ENCODE measurements at places on chromosomes 3 and 15.

GRCh38 chr15:26771168-26771567 lies 1.7 kb downstream of the GABRB3 start:
- no peak overlapping the region for H3K4me3 ChIP-seq
- H3K36me3 ChIP-seq, result no peaks in the 10 kb centered on the region
- H3K4me1 ChIP-seq, result peaks cover 8% of the 10 kb centered on the region

DNA sequence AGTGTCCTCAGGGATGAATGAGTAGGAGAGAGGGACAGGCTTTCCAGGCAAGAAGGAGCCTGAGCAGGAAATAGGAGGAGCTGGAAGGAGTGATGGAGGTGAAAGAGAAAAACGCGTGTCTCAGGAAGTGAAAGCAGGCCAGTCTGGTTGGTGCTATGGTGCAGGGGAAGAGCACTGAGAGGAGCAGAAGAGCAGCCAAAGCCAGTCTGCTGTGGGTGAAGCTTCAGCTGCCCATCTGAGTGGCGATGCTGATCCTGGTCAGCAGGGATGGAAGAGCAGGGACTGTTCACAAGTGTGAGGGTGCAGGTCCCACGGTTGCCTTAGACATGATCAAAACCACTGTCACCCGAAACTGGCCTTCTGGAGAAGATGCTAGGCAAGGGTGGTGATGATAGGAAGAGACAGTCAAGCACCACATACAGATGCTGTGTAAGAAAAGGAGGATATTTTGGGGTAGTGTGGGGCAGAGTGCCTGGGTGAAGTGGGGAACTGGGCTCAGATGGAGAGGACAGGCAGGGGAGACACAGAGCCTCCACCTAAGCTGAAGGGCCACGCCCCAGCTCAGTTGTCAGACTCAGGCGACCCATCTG lies 5.5 kb upstream of the KY start:
- DNase-seq, result no peak
- H3K4me1 ChIP-seq, result peaks cover 7% of the 10 kb centered on the region
- no peaks in the 10 kb centered on the region for H3K36me3 ChIP-seq
- no peak overlapping the region for H3K27ac ChIP-seq

GRCh38 chr3:123337226-123337625 lies 111.7 kb downstream of the ADCY5 start:
- no peaks in the 10 kb centered on the region for H3K4me1 ChIP-seq
- H3K27me3 ChIP-seq, result no peaks in the 10 kb centered on the region
- no peak overlapping the region for H3K4me3 ChIP-seq

DNA sequence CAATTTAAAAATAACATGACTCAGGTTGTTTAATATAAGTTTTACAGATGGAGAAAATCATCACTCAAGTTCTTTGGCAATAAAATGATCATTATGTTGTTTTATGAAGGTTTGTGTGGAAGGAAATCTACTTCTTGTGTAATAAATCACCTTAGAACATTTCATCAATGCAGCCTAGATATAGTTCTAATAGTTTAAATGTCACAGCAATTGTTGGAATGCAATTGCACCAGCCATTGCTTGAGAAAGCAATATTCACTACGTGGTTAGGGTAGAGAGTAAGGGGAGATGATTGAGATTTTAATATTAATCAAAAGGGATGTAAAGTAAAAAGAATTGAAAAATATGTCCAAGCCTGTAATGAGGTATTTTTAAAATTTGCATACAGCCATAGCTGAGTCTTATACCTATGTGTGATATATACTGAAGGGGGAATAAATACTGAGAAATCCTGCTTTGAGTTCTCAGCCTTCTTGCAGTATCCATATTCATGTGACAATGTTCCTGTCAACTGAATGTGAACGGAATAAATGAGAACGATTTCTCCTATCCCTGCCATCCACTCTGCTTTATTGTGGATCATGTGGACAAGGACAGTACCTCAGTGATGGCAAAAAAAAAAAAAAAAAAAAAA lies 257.9 kb downstream of the OTOL1 start:
- no peak overlapping the region for H3K27ac ChIP-seq
- no peaks in the 10 kb centered on the region for H3K4me1 ChIP-seq
- no peak for DNase-seq
- H3K4me3 ChIP-seq, result no peak overlapping the region

- no peaks in the 10 kb centered on the region for H3K36me3 ChIP-seq
- H3K27me3 ChIP-seq, result no peaks in the 10 kb centered on the region
- H3K27ac ChIP-seq, result no peak overlapping the region
- H3K4me1 ChIP-seq, result no peaks in the 10 kb centered on the region
These were observed 13.2 kb upstream of the LARP6 start for GRCh38 chr15:70866982-70867641.

GRCh38 chr3:154095832-154096421 lies 25.3 kb upstream of the ARHGEF26 start:
- no peak for DNase-seq
- H3K27me3 ChIP-seq, result no peaks in the 10 kb centered on the region
- no peaks in the 10 kb centered on the region for H3K36me3 ChIP-seq
- no peak overlapping the region for H3K27ac ChIP-seq
- H3K4me3 ChIP-seq, result no peak overlapping the region

DNA sequence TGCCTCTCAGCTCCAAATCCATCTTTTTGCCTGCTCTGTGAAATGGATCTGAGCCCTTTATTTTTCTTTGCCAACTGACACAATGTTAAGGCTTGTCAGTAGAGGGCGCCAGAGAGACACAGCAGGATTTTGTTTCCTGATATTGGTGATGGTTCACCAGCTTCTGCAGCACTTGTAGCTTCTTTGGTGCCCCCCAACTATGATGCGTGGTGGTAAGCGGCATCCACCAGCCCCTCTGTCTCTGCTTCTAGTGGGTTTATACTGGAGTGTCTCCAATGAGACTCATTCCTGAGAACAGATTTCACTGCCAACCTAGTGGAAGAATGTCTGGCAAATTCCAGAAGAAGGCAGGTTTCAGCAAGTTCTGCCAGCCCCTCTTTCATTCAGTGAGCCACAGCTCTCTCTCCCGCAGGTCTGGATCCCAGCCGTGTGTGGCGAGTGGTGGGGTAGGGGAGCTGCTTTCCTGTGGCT lies 471.9 kb upstream of the FRG2C start:
- no peaks in the 10 kb centered on the region for H3K27me3 ChIP-seq
- H3K4me3 ChIP-seq, result no peak overlapping the region
- H3K27ac ChIP-seq, result no peak overlapping the region
- DNase-seq, result no peak

DNA sequence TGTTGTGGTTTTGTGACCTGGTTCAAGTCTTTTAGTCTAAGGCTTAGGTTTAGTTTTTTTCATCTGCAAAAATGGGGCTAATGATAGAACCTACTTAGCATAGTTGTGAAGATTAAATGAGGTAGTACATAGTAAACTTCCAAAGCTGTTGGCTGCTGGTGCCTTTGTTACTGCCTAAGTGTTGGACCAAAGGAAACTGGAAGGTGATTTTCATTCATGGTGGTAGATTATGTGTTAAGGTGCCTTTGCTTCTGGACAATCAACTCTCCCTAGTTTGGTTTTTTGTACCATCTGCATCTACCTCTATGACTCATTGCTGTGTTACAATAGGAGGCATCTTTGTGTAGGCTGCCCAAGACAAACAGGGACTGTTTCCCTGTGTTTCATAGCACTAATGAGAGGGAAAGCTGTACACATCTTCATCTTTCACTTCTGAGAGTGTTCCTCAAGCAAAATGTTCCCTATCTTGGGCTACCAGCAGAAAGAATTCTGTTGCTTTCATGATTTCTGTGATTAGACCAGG lies 3.2 kb downstream of the MAP2K1 start:
- H3K4me1 ChIP-seq, result peaks cover 48% of the 10 kb centered on the region
- DNase-seq, result no peak
- H3K27me3 ChIP-seq, result no peaks in the 10 kb centered on the region
- no peak overlapping the region for H3K4me3 ChIP-seq
- no peak overlapping the region for H3K27ac ChIP-seq

DNA sequence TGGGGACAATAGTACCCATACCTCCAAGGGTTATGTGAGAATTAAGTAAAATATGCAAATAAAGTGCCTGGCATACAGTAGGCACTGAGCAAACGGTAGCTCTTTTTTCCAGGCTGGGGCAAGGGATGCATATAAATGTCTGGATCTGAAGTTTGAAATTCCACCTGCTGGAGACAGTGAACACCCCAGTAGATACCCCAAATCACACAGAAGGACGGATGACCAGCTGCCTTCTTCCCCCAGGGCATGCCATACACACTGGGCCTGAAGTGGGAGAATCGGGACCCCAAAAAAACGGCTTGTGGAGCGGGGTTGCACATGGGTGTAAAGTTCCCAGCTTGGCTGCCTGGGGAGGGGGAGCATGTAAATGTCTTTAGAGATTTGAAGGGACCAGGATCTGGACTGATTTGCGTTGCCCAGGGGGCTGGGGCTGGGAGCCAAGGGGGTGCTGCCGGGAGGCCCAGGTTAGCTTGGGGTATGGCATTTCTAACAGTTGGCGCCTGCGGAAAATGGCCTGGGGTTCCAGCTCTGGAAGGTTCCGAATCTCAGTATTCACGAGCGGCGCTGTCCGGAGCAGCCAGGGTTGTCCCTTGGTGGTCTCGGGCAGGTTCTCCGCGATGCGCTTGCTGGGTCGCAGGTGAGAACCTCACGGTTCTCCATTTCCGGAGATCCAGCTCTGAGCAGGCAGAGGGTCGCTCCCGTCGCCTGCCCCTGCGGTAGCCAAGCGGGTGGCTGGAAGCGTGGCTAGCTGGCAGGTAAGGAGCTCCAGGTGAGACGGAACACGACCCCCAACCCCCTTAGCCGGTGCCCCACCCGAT lies 42.6 kb upstream of the POLG start:
- no peaks in the 10 kb centered on the region for H3K36me3 ChIP-seq
- H3K4me3 ChIP-seq, result no peak overlapping the region
- no peak for DNase-seq
- H3K27ac ChIP-seq, result no peak overlapping the region

DNA sequence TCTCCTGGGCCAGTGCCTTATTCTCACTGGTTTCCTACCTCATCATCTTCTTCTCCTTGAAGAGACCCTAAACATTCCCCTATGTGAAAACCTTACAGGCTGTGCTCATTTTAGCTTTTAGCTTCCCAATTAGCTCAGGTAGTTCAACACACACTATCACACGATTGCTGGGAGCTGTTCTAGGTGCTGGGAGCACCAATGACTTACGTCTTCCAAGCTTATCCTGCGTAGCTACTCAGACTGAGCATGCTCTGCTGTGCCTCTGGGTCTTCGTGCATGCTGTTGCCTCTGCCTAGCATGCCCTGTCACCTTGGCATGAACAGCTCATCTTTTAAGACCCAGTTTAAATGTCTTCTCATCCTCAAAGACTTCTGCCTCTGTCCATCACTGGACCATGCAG lies 55.7 kb upstream of the APEH start:
- H3K27me3 ChIP-seq, result no peaks in the 10 kb centered on the region
- no peak overlapping the region for H3K27ac ChIP-seq
- DNase-seq, result no peak
- no peak overlapping the region for H3K4me3 ChIP-seq

GRCh38 chr3:107562969-107563529 lies 40.3 kb downstream of the BBX start:
- no peak overlapping the region for H3K27ac ChIP-seq
- H3K36me3 ChIP-seq, result no peaks in the 10 kb centered on the region
- no peaks in the 10 kb centered on the region for H3K4me1 ChIP-seq

GRCh38 chr3:46154311-46154710 lies 53.8 kb downstream of the CCR1 start:
- H3K4me1 ChIP-seq, result peaks cover 7% of the 10 kb centered on the region
- H3K4me3 ChIP-seq, result no peak overlapping the region
- DNase-seq, result no peak

- no peaks in the 10 kb centered on the region for H3K36me3 ChIP-seq
- H3K4me1 ChIP-seq, result peaks cover 6% of the 10 kb centered on the region
- H3K4me3 ChIP-seq, result no peak overlapping the region
- H3K27ac ChIP-seq, result no peak overlapping the region
These were observed 63.3 kb upstream of the RGMA start for GRCh38 chr15:93152360-93152759.

- no peak for DNase-seq
- no peak overlapping the region for H3K4me3 ChIP-seq
- H3K4me1 ChIP-seq, result peaks cover 2% of the 10 kb centered on the region
- no peaks in the 10 kb centered on the region for H3K27me3 ChIP-seq
- H3K27ac ChIP-seq, result no peak overlapping the region
- H3K36me3 ChIP-seq, result peaks cover 94% of the 10 kb centered on the region
These were observed 13.9 kb downstream of the CDAN1 start for GRCh38 chr15:42723068-42723467.

DNA sequence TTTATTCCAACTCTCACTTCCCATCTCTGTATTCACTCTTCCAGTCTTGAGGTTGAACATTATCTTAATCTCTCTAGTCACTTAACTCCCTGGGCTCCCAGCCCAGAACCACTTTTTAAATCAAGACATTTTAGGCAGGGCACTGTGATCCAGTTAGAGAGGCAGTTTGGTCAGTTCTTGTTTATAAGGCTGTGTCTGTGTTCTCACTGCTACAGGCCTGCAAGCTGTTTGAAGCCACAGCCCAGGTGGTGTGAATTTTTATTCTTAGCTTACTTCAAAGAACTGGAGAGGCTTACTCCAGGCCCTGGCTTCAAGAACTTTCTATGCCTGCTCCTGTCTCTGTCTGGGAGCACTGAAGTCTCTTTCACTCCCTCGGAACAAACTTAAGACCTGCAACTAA lies 906.1 kb downstream of the CADM2 start:
- H3K27me3 ChIP-seq, result no peaks in the 10 kb centered on the region
- H3K4me1 ChIP-seq, result no peaks in the 10 kb centered on the region
- no peak overlapping the region for H3K27ac ChIP-seq
- DNase-seq, result no peak
- no peaks in the 10 kb centered on the region for H3K36me3 ChIP-seq
- no peak overlapping the region for H3K4me3 ChIP-seq

DNA sequence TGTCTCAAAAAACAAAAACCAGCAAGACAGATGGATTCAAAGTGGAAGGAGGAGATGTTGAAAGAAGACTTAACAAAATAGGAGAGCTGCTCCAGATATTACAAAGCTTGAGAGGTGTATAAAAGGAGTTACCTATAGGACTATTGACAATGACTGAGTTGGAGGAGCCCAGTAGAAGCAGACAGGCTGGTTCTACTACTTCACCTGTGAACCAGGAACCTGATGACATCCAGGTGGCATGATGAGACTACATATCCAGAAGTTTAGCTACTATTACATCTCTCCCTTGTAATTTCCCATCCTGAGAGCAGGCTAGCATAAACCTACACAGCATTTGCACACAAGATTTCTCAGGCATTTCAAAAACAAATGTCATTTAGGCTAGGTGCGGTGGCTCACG lies 49.3 kb downstream of the CPEB1 start:
- H3K36me3 ChIP-seq, result no peaks in the 10 kb centered on the region
- no peaks in the 10 kb centered on the region for H3K4me1 ChIP-seq

DNA sequence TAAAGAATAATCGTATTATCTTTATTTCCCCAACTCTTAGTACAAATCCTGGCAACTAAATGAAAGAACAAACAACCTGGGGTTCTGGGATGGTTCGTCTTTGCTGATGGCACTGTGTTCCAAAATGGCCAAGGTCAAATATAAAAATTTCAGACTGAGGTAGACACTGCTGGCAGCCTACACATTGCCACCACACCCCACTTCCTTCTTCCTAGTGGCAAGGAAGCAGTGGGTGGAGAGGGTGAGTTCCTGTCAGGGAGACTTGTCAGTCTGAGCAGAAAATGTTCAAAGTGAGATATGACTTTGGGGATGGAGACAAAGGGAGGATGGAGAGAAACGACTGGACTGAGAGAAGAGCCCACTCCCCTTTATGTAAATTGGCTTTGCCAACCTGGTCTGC lies 69.6 kb downstream of the LMCD1 start:
- DNase-seq, result no peak
- peaks cover 43% of the 10 kb centered on the region for H3K36me3 ChIP-seq
- peak overlapping the region; percentile 18 for H3K27ac ChIP-seq
- H3K4me3 ChIP-seq, result no peak overlapping the region
- H3K27me3 ChIP-seq, result no peaks in the 10 kb centered on the region
